PC-9 (cell line): ENCODE measurements at places on chromosomes 6 and 20. TPM values are rescaled to one million over a fixed set of nuclear protein-coding genes. Genes with fewer than 3 reads are reported as not detected.

DNA sequence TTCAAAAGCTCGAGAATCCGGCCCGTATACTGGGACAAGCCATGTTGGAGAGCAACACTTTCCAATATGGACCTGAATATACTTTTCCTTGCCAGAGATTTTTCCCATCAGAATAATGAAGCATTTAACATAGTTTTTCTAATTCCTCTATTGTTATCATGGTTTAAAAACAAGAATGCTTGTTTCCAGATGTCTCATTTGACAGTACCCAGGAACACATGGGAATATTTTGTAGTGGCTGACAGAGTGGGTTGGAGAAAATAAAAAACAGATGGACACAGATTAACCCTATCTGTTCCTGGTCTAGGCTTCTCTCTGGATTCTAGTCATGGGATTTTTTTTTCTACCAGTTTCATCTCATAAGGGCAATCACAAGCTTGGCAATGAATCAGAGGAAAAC is 164.8 kb upstream of the CEP162 start:
- no peak for DNase-seq

Gene MAP7
- total RNA-seq: 27.5 and 33.7 TPM in 2 replicates

- peak; percentile 63 for DNase-seq
Observed at GRCh38 chr20:53413186-53413631, 180.4 kb downstream of the ZNF217 start.

DNA sequence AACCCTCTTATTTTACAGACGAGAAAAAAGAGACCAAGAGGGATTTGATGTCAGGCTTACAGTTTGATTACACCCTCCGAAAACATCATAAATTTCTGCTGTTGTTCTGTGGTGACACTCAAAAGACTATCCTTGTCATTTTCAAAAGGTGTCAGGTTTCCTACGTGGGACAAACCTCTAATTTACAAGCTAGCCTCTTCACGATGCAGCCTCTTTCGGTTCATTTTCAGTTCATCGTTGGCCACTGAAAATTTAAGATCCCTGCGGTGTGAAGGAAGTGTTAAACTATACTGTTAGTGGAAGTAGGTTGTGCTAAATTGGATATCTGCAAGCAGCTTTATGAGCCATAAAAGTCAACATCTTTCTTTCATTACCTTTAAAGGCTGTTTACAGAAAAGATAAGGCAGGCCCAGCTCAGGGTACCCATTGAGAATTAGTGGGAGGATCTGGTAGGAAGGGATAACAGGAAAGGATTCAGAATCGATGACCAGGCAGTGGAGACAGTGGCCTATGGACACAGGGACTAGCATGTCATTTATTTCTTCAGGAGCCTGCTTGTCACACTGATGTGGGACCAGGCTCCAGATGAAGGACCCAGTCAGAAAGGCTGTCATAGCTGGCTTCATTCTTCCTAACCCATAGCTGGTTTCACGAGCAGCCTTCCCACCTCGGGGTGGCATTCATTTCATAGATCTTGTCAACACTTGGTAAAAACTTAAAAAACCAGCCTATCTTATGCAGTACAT is 329.1 kb upstream of the SOX4 start:
- DNase-seq: no peak
